RWPE2 (cell line): ENCODE measurements at places on chromosomes 2 and 18.

DNA sequence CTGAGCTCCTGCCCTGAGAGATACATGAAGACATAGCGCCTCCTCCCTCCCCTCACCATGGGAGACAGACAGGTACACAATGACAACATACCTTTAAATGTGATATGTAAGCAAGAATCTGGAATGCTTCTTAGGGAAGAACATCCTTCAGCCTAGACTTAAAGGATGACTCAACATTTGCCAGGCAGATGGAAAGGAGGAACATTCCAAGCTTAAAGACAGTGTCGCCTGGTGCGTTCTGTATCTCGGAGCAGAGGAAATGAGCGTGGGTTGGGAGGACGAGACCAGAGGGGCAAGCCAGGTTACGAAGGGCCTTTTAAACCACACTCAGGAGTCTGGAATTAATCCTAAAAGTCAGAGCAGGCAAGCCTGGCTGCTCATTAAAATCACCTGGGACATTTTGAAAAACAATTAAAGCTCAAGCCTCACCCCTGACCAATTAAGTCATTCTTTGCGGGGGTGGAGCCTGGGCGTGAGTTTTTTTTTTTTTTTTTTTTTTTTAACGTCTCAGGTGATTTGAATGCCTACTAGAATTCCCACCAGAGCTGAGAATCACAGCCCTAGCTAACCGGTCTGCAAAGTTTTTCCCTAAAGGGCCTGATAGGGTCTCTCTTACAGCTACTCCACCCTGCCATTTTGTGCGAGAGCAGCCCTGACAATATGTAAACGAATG, 131.2 kb upstream of the SEC11C start:
- no peak for DNase-seq

- no peak for DNase-seq
Measured at GRCh38 chr18:70234667-70235459, 29.4 kb upstream of the RTTN start.

- DNase-seq: no peak
Measured at GRCh38 chr2:53994818-53995808, 24.3 kb upstream of the PSME4 start.

GRCh38 chr2:148952621-148953020, 77.6 kb downstream of the KIF5C start:
- no peak for DNase-seq

DNA sequence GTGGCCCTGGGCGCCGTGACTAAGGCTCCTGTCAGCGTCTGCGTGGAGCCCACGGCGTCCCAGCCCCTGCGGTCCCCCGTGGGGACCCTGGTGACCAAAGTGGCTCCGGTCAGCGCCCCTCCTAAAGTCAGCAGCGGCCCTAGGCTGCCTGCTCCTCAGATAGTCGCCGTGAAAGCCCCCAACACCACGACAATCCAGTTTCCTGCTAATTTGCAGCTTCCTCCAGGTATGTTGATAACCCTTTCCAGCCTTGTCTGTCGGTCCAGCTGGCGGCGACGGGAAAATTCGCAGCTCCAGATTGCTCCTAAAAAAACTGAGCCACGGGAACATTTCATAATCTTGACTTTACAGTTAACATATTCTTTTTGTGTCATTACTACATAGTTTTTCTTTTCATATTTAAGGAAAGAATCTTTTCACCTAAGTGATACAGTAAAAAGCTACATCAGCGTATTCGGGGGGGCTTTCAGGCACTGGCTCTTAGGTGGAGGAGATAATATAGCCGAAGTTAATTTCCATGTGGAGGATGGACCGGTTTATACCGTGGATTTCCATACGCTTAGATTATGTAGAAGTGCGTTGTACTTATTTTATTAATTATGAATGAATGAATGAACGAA, 916 bp downstream of the TAF4B start:
- no peak for DNase-seq

DNA sequence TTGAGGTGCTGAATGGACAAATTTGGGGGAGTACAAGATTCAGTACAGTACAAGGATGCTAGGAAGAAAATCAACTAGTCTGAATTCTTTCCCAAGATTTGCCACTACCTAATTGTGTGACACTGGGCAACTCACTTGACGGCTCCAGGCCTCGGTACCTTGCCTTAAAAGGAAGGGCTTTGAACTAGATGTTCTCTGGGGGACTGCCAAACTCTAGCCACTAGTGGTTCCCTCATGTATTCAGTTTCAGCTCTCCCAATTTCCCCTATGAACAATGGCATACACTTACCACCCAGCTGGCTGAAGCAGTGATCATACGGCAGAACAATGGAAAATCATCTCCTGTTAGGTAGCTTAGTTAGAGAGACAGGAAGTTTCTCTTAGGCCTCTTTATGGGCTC, 73.4 kb downstream of the VWC2L start:
- DNase-seq: no peak

DNA sequence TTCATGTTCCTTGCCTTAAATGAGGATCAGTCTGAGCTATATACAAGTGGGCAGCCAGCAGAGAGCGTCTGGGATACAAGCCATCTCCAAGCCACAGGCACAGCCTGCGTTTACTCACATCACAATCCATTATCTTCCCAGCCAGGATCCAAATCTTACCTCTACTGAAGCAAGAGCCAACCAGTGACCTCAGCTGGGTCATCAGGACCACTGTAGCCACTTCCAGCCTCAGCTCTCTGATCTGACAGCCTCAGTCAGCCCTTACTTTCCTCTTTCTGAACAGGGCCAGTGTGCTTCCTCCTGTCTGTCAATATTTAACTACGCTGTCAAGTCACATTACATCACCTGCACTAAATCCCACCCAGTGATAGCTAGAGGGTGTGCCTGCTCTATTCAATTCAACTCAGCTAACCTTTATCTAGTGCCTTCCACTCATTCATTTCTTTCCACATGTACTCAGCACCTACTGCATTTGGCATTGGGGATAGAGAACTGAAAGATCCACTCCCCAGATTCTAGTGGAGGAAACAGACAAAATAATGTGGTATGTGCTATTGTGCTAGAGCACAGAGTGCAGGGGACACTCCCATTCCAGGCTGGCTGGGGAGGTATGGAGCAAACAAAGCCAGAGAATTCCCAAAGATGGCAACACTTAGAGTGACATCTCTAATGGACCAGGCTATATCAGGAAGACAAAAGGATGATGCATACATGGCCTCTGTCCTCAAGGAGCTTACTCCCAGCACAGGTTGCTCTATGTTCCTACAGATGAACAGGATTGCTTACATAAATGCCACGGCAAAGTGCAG, 146.5 kb downstream of the NCKAP5 start:
- no peak for DNase-seq
